ENCODE measurements at places on chromosomes 2 and 18.

DNA sequence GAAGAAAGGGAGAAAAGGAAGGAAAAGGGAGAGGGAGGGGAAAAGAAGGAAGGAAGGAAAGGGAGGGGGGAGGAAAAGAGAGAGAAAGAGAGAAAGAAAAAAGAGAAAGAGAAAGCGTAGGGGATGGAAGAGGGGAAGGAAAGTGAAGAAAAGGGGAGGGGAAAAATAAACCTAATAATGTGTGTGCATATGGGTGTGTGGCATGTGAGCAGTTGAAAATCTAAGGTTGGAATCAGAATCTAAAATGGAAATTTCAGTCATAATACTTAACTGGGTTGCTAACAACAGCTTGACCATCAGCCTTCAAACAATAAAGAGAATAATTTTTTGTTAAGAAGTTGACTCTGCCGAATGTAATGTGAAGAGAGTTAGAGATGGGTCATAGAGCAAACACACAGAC lies 407.9 kb upstream of the SLC14A2 start:
- no peak for DNase-seq

DNA sequence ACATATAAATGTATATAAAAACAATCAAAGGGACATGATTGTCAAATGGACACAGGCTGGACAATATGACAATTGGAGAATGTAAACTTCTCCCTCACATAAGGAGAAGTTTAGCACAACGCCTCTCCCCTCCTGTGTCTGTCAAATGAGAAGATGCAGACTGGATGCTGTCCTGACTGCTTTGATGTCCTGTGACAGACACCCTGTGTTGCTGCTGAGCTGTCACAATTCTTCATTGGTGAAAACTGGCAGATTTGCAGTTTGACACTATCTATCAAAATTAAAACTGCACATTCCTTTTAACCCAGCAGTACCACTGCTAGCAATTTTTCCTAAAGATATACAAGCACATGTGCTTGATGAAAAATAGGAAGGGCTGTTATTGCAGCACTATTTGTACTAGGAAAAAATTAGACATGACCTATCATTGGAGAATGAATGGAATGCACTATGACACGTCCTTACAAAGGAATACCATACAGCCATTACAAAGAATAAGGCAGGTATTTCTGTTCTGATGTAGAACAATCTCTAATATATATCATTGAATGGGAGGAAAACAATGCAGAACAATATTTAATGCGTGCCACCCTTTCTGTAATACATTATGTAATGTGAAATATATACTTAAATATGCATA lies 12.4 kb downstream of the DPYSL5 start:
- DNase-seq: no peak

DNA sequence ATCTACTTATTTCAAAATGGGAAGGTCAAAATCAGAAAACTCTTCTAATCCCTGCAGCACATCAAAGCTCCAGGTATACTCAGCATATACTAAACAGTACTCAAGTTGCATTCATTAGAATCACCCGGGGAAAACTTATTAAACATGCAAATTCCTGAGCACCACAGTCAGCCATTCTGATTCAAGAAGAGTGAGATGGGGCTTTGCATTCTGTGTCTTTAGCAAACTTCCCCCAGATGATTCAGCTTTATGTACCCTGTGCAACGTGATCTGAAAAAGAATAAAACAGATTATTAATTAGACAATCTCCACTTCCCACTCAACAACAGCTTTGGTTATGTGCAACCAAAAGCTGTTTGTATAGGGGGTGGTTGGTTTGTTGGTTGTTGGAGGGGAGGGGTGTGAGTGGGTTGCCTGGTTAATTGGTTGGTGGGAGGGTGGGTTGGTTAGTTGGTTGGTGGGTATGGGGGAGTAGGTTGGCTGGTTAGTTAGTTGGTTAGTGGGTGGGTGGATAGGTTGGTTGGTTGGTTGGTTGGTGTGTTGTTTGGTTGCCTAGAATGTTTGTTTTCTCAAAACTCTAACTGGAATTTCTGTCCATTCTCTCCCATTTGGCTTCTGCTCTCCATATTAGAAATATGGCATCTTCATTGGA lies 112.5 kb upstream of the AGAP1 start:
- DNase-seq: no peak

GRCh38 chr2:48343571-48344440 lies 186.1 kb upstream of the STON1 start:
- no peak for DNase-seq

DNA sequence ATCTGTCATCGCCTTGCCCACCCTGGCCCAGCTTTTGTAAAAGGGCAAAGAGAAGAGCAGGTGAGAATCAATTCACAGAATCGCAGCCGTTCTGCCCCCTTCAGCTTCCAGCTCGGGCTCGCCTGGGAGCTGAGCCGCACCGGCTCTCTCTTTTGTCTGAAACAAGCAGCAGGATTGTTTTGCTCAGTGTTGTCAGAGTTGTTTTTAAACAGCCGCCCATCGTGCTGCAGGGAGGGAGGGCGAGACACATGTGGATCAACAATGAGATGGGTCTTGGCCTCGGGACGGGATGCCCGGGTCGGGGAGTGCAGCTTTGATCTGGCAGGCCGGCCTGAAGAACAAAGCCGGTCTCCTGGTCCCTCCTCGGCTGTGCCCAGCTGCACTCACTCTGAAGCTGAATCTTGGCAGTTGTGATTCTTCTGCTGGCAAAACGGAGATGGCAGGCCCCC lies 39.7 kb upstream of the HDAC4 start:
- no peak for DNase-seq

GRCh38 chr2:194557993-194558392 lies 1099.0 kb upstream of the SLC39A10 start:
- DNase-seq: no peak
